ENCODE measurements at places on chromosomes 2 and 18.

GRCh38 chr2:30677861-30678385 lies 129.3 kb downstream of the CAPN13 start:
- DNase-seq, result no peak

- DNase-seq, result no peak
These were observed 855.7 kb downstream of the TRIB2 start for GRCh38 chr2:13572466-13572865.

DNA sequence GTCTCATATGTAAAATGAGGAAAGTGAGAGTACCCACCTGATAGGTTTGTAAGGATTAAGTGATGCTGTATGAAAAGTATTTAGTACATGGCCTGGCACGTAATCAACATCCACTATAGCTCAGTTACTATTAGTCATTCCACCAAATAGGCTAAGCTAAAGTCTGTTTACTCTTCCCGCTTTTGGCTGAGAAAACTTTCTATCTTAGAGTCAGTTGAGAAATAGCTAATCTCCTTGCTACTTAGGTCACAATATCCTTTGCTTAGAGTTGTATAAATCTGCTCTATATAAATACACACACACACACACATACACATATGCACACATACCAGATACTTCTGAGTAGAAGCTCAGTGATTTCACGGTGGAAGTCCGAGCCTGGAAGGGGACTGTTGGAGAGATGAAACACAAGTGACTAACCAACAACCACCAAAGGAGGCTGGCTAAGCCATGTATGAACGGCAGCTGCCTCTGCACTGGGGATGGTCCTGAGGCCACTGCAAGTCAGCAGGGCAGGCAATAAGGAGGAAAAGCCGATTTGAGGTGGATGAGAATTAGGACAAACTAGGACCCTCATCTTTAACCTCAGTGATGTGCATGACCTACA lies 104.6 kb upstream of the EPHA4 start:
- DNase-seq, result no peak

DNA sequence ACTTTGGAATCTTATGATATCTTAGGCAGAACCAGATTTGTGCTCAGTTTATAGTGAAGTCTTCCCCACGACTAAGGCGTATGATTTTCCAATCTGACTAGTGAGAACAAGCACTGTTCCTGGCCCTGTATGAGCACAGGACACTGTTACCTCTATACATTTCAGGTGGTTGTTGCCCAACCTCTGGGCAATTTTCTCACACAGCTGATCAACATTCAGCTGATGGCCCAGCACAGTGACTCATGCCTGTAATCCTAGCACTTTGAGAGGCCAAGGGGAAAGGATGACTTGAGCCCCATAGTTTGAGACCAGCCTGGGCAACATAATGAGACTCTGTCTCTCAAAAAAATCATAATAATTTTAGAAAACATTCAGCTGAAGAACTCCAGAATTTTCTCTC lies 119.5 kb downstream of the ASXL3 start:
- DNase-seq, result no peak

- DNase-seq, result no peak
These were observed 487.1 kb upstream of the LRRTM4 start for GRCh38 chr2:78009289-78009688.

- DNase-seq, result no peak
These were observed 54.1 kb downstream of the HDAC4 start for GRCh38 chr2:239346676-239347075.

DNA sequence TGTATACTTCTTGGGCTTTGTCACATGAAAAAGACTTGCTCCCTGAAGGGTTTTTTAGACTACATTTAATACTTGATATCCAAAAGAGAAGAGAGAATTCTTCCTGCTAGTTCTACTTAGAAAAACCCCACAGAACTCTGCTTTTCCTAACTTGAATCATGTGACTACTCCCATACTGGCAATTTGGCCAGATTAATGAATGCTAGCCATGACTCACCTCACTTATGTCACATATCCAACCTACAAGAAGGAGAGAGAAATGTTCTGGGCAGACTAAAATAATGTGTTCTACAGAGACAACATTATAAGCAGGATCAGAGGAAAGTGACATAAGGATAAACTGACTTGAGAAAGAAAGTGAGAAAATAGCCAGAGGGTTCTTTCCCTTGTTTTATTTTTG lies 249.3 kb upstream of the GULP1 start:
- DNase-seq, result no peak

DNA sequence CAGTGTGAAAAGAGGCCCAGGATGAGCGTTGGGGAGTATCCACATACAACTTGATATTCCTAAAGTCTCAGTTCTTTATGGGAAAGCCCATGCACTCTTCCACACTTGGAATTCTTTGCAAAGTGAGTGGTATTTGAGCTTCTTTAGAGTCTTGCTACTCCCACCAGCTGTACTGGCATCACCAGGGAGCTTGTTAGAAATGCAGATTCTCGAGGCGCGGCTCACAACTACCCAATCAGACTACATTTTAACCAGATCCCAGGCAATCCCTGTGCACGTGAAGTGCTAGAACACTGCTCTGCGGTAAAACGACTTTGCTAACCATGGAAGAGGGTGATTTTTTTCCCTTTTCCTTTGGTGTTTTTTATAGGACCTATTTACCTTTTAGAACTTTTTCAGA lies 184.7 kb downstream of the NEDD4L start:
- no peak for DNase-seq

DNA sequence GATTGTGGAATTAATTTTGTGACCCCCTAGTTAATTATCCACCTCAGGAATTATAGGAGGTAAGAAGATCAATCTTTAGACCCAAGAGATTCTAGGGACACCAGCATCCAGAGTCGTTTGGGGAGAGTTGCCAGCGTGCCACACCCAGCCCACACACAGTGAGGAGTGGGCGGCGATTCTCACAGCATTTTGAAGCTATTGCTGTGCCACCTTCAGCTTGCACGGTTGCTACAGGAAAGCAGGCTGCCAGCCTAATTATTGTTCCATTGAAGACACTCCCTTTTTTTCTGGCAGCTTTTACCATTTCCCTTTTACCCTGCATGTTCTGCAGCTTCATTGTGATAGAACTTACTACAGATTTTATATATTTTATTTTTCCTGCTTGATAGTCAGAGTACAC lies 13.1 kb upstream of the MYL12A start:
- no peak for DNase-seq

GRCh38 chr2:68722712-68723111 lies 11.9 kb upstream of the ARHGAP25 start:
- no peak for DNase-seq

DNA sequence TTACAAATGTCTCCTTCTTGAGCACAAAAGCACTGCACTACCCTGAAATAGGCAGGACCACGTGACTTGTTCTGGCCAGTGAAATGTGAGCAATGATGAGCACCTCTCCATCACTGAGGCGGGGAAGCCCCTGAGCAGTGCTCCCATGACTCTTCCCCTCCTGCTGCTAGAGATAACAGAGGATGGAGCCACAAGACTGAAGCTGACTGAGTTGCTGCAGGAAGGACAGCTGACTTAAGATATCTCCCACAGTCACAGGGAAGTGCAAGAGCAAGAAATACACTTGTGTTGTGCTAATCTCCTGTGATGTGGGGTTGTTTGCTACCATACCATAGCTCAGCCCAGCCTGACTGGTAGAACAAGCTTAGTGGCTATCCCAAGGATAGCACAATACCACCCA lies 38.7 kb downstream of the STK39 start:
- no peak for DNase-seq

GRCh38 chr2:130754811-130755210 lies 529 bp upstream of the AMER3 start:
- DNase-seq, result no peak

DNA sequence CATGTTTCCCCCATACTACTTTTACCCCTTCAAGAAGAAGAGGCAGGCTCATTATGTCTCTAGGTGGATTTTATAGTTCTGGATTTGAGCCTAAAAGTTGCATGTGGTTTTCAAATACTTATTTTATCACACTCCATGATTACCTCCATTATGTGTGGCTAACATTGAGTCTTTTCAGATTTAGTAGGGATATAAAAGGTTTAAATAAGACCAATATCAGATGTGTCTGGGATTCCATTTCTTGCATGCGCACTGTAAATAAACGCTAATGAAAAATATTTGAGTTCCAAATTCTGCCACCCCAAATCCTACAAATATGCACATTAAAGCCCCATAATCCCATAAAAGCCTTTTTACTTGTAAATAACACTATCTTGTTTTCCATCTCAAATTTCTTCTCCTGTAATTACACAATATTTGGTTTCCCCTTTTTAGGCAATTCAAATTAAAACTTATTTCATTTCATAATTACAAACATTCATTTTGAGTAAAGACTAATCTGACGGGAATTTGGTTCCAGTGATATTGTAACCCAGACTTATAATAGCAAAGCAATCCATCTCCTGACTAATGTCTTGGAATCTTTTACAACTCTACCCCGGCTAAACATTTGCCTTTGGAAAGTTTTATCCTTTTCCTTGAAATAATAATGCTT lies 600.0 kb downstream of the SLC4A3 start:
- DNase-seq, result peak; percentile 82

GRCh38 chr2:128784626-128785306 lies 466.1 kb upstream of the HS6ST1 start:
- no peak for DNase-seq

DNA sequence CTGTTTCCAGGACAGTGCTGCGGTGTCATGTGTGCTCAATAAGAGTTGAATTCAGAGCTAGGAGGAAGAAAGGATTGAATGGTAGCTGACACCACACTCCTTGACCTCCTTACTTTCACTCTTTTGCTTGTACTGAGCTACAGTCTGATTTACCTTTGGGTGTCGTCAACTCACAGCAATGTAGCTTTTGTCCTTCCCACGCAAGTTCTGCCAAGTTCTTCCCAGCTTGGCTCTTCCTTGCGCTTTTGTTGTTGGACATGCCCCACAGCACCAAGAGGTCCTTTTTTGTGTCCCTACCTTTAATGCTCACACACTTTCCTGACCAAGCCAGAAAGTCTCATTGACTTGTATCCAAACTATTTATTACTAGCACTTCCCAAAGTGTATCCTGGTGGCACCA lies 38.3 kb upstream of the ITGB6 start:
- no peak for DNase-seq

- no peak for DNase-seq
These were observed 13.7 kb downstream of the ADRA2B start for GRCh38 chr2:96102596-96103186.

DNA sequence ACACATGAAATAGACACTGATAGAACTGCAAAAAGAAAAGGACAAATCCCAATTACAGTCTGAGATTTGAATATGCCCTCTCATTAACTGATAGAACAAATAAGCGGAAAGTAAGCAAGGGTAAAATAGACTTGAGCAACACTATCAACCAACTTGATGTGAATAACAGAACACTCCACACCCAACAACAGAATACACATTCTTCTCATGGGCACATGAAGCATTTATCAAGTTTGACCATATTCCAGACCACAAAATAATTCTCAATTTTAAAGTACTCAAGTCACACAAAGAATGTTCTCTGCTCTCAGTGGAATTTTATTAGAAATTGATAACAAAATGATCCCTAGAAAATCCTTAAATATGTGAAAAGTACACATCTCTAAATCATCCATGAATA lies 19.0 kb downstream of the ETAA1 start:
- DNase-seq, result no peak

DNA sequence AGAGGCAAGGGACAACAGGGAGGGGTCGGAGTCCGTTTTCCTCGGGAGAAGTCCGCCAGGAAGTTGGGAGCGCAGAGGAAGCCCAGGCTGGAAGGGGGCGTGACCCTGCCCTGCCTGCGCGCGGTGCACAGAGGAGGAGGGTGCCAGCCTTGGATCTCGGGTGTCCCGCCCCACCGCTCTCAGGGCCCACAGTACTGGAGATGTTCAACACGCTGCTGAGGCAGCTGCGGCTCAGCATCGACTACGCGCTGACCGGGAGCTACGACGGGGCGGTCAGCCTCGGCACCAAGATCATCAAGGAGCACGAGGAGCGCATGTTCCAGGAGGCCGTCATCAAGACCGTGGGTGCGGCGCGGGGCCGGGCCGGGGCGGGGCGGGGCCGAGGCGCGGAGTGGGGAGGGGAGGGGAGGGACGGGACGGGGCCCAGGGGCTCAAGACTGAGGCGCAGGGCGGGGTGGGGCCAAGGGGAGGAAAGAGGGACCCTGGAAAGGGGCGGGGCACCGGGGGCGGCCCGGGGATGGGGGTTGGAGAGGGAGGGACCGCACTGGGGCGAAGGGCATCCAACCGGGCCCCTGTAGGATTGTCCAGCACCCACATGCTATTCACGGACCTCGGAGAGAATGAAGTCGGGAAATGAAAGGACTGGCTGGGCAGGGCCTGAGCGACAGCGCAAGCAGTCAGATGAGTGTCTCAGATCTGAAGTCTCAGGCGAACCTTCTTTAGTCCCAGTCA lies 36.6 kb downstream of the POMC start:
- DNase-seq, result no peak

GRCh38 chr2:109185338-109185737 lies 56.3 kb downstream of the SH3RF3 start:
- no peak for DNase-seq

- DNase-seq, result no peak
These were observed 53.8 kb upstream of the ALPP start for GRCh38 chr2:232324778-232325177.

DNA sequence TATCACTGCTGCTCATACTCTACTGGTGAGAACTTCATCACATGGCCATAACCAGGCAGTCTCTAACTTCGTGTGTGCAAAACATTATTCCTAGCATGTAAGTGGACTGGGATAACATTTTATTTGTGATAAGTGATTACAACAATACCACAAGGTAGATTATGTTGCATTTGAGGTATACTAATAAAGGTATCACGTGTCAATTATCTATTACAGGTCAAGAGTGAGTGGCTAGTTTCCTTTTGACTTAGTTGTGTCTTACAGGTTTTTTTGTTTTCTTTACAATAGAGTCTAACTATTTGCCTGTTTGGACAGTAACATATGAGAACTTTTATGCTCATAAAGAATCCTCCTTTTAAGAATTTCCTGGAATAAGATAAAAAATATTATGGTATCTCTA lies 67.2 kb upstream of the DSC1 start:
- DNase-seq, result no peak

DNA sequence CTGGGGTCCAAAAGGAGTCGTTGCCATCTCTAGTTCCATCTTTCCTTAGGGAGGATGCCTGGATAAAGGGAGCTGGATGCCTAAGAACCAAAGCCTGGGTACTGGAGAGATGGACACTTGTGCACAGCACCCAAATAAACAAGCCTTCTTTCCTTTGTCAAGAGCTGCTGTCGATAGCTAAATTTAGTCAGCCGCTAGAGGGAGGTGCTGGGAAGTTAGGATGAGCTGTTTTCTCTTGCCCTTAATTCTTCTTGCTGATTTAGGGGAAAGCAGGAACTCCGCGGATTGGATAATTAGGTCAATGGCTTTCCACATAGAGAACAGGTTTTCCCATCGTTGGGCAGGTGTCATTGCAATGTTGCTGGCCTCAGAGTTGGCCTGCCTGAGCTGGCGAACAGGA lies 30.9 kb upstream of the SERPINB12 start:
- DNase-seq, result peak; percentile 43
